ENCODE measurements at places on chromosomes 4 and X.

GRCh38 chr4:172344308-172344938, 531.2 kb downstream of the GALNTL6 start:
- no peak for DNase-seq

GRCh38 chr4:47525154-47525819, 40.2 kb downstream of the ATP10D start:
- no peak for DNase-seq

DNA sequence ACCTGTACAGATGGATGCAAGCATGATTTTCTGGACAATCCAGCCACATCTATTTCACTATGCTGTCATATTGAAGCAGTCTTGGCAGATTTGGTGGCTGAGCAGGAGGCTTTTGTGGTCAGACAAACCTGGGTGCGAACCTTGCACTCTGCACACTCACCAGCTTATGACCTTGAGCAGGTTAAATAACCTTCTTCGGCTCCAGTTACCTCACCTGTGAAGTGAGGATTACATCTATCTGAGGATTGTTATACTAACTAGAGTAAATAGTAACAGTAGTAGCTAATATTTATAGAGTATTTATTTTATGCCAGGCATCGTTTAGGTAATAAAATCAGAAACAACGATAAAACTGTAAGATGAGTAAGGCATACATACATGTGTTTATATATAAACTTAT, 150.0 kb downstream of the PPP3CA start:
- DNase-seq, result no peak

- no peak for DNase-seq
These were observed 95.9 kb downstream of the RASL11B start for GRCh38 chr4:52957835-52958631.

- DNase-seq, result no peak
These were observed 130.6 kb upstream of the FAT4 start for GRCh38 chr4:125184116-125184515.

DNA sequence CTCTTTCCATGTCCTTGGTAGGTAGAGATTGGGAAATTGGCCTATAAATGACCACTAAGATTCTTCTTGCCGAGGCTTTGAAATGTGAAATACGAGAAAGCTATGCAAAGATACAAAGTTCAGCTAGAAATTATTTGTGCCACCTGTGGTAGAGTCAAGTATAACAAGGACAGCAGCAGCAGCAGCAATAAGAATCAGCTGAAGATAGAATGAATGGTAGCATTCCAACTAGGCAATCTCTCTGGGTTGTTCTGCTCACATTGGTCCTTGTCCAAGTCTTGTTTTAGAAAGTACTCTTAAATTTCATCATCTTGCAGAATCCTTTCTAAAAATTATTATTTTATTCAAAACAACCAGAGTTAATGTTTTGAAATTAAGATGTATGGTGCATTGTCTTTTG, 67.8 kb upstream of the PCDH10 start:
- DNase-seq, result no peak

GRCh38 chr4:56040842-56041241, 92.1 kb downstream of the CEP135 start:
- DNase-seq, result no peak

- DNase-seq, result no peak
These were observed 20.6 kb downstream of the ZDHHC9 start for GRCh38 chrX:129823115-129823514.

GRCh38 chr4:176939445-176939844, 146.7 kb upstream of the VEGFC start:
- no peak for DNase-seq

- DNase-seq, result no peak
These were observed 44.7 kb upstream of the MAN2B2 start for GRCh38 chr4:6530301-6530700.

- no peak for DNase-seq
These were observed 25.9 kb upstream of the CLDN24 start for GRCh38 chr4:183348136-183348535.

GRCh38 chr4:25103418-25103817, 56.8 kb downstream of the SEPSECS start:
- no peak for DNase-seq

GRCh38 chr4:138689593-138689992, 326.0 kb upstream of the NOCT start:
- no peak for DNase-seq

GRCh38 chrX:154724993-154725756, 25.7 kb downstream of the GAB3 start:
- DNase-seq, result no peak

GRCh38 chr4:163143532-163143931, 23.2 kb downstream of the NAF1 start:
- DNase-seq, result no peak

DNA sequence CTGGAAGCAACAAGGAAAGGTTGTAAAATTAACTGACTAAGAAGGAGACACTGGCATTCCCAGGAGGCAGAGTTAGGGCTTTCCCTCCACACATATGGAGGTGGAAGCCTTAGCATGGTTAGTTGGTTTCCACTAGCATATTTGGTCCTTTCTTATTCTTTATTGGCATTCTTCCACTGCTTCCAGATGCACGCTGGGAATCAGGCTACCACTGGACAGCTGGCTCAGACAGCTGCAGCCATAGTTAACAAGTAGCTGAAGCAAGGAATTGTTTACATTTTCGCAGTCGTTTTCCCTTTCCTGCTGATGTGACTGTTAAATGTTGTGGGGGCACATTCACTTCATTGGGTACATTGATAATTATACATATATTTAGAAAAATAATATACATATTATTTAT, 169.2 kb downstream of the GRIA2 start:
- DNase-seq, result no peak

- DNase-seq, result no peak
These were observed 1316.9 kb upstream of the TENM3 start for GRCh38 chr4:180926277-180926676.

All from nucleus accumbens (tissue), 56 donors.